Thoracic aorta (tissue), 2 donors: ENCODE measurements at places on chromosomes 3 and 15.
A peak's percentile ranks its signal among the peaks of the same experiment; 100 is the strongest.

DNA sequence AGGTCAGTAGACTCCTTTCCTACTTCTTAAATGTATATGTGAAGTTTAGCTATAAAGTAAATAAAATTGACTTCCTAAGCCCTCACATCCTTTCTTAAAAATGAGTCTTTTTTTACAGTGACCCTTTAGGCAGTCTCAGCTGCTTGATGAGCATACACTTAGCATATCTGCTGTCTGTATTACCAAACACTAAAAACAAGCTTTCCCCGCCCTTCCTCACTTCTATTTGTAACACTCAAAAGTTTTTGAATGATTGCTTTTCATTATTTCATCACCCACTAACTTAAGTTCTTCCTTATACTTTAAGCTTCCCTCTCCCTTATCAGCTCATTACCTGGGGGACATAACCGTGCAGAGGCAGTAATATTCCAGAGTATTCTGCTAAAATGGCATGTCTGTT is 89.4 kb downstream of the PLOD2 start:
- no peak for DNase-seq

DNA sequence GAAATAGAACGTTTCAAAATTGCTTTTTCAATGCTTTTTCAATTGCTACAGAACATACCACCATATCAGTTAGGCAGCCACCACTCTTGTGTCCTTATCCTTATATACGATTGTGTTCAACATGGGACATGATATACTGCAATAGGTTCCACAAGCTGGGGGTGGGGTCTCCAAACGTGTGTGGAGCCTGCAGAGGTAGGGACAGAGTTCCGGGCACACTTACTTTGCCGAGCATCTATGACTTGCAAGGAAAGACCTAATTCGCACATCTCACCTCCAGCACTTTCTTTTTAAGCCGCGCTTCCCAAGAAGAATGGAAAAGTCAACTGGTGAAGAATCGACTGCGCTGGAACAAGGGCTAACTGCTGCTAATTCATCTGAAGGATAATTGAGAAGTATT is 39.6 kb upstream of the SFMBT1 start:
- DNase-seq = no peak

GRCh38 chr3:9499455-9500107 is 54.0 kb downstream of the LHFPL4 start:
- no peak for DNase-seq

DNA sequence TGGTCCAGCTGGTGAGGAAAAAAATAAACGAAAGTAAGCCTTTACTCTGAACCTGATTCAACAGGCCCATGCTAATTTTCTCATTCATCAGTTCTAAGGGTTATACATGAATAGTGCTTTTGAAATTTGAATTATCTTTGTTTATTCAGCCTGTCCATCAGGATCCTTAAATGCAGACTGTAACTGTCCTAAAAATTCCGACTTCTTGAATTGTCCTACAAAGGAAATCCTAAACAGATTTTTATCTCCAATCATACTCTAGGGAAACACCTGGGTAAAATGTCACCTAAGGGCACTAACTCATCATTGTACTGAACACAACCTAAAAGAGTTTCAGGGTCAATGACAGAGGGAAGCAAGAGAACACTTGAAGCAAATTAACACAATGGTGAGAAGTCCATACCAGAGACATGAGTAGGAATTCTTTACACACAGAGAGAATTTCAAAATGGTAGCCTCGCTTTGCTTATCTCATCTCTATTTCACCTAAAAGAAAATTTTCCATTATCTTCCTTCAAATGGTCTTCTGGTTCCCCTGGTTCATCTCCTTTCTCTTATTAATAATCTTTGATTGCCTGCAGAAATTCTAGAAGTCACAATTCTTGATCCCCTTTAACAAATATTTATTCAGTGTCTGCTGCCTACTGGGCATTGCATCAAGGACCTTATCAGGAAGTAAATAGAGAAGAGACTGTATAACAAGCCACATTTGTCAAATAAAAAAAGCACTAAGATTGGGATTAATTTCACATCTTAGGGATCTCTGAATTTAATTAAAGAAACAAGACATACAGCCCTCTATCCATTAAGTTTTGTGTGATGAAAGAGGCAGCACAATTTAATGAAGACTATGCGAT is 182.7 kb downstream of the MEIS2 start:
- DNase-seq = no peak

DNA sequence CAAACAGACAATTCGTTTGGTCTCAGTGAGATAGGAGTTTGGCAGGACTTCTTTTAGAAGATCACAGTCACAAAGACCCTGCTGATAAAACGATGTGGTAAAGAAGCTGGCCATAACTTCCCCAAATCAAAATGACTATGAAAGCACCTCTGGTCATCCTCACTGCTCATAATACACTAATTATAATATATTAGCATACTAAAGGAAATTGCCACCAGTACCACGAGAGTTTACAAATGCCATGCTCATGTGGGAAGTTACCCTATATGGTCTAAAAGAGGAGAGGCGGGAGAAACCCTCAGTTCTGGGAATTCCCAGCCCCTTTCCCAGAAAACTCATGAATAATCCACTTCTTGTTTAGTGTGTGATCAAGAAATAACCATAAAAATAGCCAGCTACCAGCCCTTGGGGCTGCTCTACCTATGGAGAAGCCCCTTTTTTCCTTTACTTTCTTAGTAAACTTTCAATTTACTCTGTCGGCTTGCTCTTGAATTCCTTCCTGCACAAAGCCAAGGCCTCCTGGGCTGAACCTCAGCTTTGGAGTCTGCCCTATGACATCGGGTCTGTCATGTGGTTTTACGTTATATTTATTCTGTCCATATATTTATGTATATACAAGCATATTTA is 115.8 kb upstream of the IGSF10 start:
- no peak for DNase-seq

DNA sequence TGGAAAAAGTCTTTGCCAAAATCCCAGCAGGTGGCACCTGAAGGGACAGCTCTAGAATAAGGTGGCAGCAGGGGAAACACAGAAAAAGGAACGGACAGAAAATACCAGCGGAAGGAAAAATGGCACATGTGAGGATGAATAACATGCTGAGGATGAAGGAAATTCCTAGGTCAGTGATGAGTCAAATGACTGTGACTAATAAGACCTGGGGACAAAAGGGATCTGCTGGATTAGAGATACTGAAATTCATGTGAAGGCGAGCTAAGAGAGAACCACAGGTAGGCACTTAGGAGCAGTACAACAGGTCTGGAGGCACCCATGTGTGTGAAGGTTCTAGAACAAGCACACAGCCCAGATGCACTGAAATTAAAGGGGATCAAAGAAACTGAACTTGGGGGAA is 482.5 kb downstream of the FOXP1 start:
- no peak for DNase-seq

- DNase-seq = no peak
These were observed 134.1 kb downstream of the PDZRN3 start for GRCh38 chr3:73490453-73491286.

- no peak for DNase-seq
These were observed 2.8 kb downstream of the CYB561D2 start for GRCh38 chr3:50353245-50354004.

DNA sequence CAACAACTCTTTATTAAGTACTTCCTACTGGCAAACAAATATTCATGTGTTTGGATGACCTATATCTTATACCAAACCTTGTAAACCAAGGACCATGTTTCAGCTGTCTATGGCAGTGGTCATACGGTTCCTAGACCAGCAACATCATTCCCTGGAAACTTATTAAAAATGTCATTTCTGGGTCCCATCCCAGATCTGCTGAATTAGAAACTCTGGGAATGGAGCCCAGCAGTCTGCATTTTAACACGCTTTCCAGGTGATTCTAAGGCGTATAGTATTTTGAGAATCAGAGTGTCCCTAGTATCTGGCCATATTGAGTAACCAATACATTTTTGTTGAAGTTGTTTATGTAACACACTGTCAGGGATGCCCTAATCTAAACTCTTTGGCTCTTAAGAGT is 363.4 kb upstream of the LRRC3B start:
- no peak for DNase-seq

GRCh38 chr15:87752250-87752951 is 504.1 kb downstream of the NTRK3 start:
- no peak for DNase-seq

GRCh38 chr3:105334138-105334882 is 32.4 kb upstream of the ALCAM start:
- no peak for DNase-seq

GRCh38 chr15:75186044-75186443 is 15.6 kb upstream of the C15orf39 start:
- no peak for DNase-seq

DNA sequence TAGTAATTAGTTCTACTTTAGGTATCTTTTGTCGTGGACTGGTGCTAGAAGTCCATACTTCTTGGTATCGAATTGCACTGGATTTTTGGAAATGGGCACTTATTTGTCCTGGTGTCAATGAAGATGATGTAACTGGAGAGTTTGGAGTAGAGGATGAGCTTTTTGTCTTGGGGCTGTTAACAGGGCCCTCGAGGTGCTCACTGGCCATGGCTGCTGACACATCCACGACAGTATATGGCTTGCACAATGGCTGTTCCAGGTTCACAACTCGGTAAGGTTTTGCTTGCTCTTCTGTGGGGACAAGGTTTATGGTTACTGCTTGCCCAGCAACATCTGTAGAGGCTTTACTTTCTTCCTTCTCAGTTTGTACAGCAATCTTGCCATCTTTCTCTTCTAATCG is 109.4 kb upstream of the TSPAN3 start:
- DNase-seq = no peak

- no peak for DNase-seq
These were observed 60.8 kb upstream of the MEF2A start for GRCh38 chr15:99504823-99505551.

GRCh38 chr15:86155551-86155950 is 75.9 kb downstream of the AGBL1 start:
- no peak for DNase-seq

DNA sequence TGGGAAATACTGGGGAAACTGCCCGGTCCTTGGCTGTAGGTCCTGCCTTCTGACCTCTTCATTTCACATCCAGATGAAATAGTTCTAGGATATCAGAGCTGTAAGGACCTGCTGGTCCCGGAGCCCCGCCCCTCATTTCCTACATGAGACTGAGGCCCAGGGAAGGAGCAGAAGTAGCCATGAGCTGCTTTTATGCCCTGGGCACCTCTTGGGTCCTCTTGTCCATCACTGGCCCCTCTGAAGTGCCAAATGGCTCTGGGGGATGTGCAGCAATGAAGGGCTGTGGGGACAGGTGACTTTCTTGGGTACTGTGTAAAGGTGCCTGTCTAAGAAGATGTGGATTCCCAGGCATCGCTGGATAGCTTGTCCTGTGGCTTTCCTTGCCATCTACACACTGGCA is 40.3 kb upstream of the ESYT3 start:
- no peak for DNase-seq

DNA sequence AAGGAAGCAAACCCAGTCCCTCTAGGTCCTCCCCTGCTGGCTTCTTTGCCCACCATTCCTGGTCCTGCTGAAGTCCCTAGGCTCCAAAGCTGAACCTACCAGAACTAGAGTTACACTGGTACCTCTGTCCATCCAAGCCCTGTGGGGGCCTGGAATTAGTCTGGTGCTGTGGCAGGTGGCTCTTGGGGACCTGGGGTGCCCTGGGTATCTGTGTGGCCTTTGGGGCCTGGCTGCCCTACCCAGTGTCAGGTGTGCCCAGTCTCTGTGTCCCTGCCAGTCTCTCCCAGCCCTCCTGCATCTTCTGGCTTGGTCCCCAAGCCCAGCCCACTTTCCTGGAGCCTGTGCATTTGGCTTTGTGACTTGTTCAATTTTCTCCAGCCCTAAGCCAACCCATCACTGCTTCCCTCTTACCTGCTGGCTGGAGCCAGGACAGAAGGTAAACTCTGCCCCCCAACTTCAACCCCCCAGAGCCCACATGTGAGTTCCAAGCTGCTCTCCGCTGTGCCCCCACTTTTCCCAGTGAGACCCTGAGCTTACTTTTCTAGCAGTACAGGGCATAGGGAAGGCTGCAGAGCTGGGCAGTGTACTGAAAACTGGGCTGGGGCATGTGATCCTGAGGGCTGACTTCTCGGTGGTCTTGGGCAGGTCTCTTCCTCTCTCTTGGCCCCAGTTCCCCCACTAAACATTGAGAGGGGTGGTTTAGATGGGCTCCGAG is 28.3 kb upstream of the HHATL start:
- no peak for DNase-seq

GRCh38 chr3:14461748-14462324 is 59.4 kb downstream of the SLC6A6 start:
- DNase-seq = no peak

GRCh38 chr3:43074482-43074881 is 31.4 kb downstream of the POMGNT2 start:
- no peak for DNase-seq

DNA sequence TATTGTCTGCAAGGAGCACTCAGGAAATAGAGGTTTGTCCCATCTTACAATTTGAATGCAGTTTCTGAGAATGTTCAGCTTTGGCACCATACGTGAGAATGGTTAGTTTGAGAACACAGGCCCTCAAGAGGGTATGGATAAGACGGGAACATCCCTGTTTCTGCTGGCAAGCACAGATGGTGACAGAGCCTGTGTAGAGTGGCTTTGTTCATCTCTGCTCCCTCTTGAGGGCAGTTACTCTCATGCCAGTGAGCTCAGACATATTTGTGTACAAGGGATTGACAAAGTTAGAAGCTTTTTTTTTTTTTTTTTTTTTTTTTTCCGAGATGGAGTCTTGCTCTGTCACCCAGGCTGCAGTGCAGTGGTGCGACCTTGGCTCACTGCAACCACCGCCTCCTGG is 71.5 kb upstream of the FILIP1L start:
- no peak for DNase-seq

DNA sequence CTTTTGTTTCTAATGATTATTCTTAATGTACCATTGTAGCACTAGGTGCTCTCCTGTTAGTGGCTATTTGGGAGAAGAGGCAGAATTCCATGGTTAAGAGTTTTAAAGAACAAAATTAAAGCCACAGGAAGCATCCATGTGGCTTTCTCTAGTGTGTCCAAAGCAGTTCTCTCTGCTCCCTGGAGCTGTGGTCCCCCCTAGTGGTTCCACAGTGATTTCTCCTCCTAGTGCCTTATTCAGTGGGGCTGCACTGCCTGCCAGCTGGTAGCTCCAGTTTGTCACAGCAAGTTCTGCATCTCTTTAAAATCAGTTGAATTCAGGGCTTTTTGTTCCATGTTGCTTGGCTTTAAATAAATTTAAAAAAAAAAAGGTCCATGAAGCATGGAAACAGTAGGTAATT is 39.6 kb upstream of the FAM98B start:
- peak; percentile 7 for DNase-seq

- no peak for DNase-seq
These were observed 13.2 kb upstream of the BCL6 start for GRCh38 chr3:187758318-187758955.

DNA sequence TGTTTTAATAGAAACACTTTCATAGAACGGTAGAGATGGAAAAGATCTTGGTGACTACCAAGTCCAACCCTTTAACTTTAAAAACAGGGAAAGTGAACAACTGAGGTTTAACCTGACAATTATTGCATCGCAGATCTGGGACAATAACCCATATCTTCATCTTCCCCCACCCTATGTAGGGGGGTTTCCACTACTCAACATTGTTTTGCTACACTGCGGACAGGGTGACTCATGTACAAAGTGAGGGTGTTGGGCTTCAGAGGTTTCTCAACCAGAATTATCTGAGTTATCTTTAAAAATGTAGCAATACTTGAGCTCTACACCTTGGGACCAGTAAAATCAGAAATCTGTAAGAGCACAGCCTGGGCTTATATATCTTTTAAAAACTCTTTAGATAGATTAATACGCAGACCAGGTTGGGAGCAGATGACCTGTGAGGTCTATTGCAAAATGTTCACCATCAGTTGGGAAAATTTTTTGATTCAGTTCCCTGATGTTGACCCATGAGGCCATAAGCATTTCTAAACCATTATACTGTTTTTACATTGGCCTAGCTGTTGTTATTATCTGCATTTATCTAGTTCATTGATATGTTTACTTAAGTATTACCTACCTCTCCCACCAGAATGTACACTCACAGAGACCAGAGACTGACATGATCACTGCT is 103.6 kb upstream of the ICE2 start:
- DNase-seq = no peak
